ENCODE measurements at places on chromosomes 6 and 20.

GRCh38 chr20:48999890-49000870 is 45.9 kb upstream of the CSE1L start:
- DNase-seq, result no peak

- no peak for DNase-seq
Observed at GRCh38 chr6:120274547-120274946, 925.0 kb upstream of the MAN1A1 start.

DNA sequence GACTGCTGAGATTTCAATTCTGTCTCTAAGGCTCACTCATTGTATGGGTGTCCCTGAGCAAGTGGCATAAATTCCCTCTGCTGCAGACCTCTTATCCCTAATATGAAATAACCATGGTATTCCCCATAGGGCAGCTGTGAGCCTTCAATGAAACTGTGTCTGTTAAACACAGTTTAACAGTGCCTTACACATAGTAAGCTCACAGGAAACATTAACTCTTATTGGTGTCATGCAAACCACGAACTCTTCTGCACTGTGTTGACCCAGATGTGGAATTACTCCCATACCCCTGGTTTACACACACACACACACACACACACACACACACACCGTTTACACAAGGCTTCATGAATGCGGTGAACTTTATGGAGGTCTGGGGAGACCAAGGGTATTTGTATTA is 23.2 kb downstream of the DAAM2 start:
- no peak for DNase-seq

DNA sequence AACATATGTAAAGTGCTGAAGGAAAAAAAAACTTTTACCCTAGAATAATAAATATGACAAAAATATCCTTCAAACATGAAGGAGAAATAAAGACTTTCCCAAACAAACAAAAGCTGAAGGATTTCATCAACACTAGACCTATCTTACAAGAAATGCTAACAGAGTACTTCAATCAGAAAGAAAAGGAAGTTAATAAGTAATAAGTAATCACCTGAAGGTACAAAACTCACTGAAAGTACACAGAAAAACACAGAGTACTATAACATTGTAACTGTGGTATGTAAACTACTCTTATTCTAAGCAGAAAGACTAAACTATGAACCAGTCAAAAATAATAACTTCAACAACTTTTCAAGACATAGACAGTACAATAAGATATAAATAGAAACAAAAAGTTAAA is 61.4 kb upstream of the MTRF1L start:
- DNase-seq, result no peak

GRCh38 chr20:17912916-17913315 is 55.7 kb downstream of the SNX5 start:
- no peak for DNase-seq

DNA sequence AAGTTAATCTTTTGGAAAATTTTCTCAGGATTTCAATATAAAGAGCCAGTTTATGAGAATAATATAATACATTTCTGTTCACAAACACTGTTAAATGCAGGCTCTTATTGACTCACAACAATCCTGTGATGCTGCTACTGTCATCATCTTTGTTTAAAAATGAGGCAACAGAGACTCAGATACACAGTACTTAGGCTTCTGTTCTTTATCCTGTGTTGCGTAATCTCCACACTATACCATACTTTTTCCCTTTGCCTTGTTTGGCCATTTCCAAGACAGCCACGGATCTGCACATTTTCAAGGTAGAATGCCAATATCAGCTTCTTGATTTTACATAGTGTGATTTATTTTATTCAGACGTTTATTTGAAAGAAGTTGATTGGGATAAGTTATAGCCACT is 699.0 kb upstream of the CITED2 start:
- no peak for DNase-seq

- no peak for DNase-seq
Observed at GRCh38 chr20:5133998-5134397, 7.2 kb downstream of the CDS2 start.

GRCh38 chr6:145904868-145905267 is 59.3 kb downstream of the SHPRH start:
- no peak for DNase-seq

DNA sequence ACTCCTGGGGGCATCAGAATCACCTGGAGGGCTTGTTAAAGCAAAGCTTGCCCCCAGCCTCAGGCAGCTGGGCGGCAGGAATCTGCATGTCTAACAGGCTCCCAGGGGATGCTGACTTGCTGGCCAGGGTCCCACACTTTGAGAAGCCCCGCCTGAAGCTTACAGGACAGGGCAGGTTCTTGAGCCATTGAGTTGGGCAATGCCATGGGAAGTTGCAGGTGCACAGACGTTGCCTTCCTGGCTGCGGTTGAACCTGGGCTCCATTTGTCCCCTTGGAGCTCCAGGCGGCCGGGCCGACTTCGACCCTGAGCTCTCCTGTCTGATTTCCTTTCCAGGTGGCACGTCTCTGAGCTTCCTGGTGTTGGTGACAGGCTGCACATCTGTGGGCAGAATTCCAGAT is 46.8 kb downstream of the SYNJ2 start:
- DNase-seq, result no peak
